ENCODE measurements at places on chromosomes 1 and 21.

GRCh38 chr1:31152181-31152795 lies 86.8 kb upstream of the PUM1 start:
- DNase-seq: no peak

DNA sequence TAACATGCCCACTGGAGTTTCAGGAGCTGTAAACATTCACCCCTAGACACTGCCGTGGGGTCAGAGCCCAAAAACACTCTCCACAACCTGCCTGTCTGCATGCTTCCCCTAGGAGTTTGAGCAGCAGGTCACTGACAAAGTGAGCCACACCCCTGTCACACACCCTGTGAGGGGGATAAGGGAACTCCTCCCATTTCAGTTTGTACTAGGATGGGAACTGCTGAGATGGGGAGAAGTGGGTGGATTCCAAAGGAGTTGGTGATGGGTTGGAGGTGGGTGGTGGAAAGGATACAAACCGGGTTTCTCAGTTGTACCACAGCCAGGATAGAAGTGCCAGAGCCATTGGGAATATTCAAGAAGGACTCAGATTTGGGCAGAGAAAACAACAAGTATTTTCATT lies 140.2 kb downstream of the MIS18A start:
- DNase-seq: no peak

DNA sequence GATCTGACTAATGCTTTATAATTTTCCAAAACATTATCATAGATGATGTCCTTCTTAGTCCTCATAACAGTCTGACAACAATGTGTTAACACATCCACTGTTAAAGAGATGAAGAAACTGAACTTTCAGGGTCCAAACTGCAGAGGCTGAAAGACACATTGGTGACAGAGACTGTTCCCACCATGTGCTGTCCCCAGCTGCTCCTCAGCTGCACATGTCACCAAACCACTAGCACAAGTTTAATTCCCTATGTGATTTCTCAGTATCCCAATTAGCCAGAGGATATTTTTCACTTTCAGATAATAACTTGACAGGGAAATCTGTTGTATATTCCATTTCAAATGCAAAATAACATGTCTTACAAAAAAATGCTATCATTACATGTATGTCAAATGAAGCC lies 24.6 kb downstream of the LAMC2 start:
- DNase-seq: no peak

DNA sequence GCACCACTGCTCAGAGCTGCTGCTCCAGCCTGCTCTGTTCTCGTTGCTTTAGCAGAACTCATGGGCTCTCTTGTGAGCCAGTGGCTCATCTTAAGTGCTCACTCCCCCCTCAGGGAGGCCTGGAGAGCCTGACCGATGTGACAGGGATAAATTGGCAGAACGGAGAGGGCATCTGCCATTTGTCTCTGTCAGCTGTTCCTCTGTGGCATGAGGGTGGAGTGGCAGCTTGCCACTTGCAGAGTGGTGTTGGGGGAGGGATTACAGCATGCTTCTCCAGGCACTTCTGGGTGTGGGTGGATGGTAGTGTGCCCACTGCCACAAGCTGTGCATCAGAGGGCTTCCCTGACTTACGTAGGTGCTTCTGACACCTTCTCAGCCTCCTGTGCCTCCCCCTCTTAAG lies 229.5 kb downstream of the PAPPA2 start:
- no peak for DNase-seq

DNA sequence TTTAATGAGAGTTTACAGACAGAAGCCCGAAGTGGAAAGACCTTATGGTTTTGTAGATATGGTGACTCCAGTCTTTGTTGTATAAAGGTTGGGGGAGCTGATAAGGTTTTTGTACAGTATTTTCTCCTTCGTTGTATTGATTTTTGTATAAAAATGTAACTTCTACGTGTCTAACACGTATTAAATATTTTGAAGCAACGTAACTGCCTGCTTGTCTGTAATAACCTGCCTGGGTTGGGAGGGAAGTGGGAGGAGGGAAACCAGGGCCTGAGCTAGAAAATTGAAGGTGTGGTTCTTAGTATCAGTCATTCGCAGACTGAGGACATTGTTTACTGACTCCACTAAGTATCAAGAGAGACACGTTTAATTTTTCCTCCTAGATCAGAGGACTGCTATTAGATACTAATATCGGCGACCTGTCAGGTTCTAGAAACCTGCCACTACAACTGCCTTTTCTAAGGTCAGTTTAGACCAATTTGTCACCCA lies 2.2 kb downstream of the IER5 start:
- peak; percentile 21 for DNase-seq

GRCh38 chr1:52601991-52602855 lies at the start of gene GPX7:
GPX7 (plus strand) TSS chr1:52602371; CDS start chr1:52602410, 39 bp downstream.
- peak; percentile 62 for DNase-seq

Data from activated CD4-positive, alpha-beta T cell treated with anti-CD3 and anti-CD28 coated beads, Interleukin-2, amount 50 U/mL, for 1 hour (primary cell).